ENCODE measurements at places on chromosomes 6 and 20.
A peak's percentile ranks its signal among the peaks of the same experiment; 100 is the strongest.

- no peak for DNase-seq
Measured at GRCh38 chr6:93886416-93886815, 467.1 kb upstream of the EPHA7 start.

GRCh38 chr6:5398530-5398929 is 137.2 kb downstream of the FARS2 start:
- peak; percentile 12 for DNase-seq

- DNase-seq = peak; percentile 50
Measured at GRCh38 chr6:13873288-13874190, 51.2 kb upstream of the RNF182 start.

GRCh38 chr6:3321042-3321441 is 62.3 kb downstream of the PSMG4 start:
- DNase-seq = no peak

- DNase-seq = no peak
Measured at GRCh38 chr6:3359101-3359752, 97.6 kb downstream of the SLC22A23 start.

Data from central memory CD4-positive, alpha-beta T cell (primary cell).